ENCODE measurements at places on chromosomes 5 and 9. TPM values are rescaled to one million over a fixed set of nuclear protein-coding genes. Genes with fewer than 3 reads are reported as not detected.
A peak's percentile ranks its signal among the peaks of the same experiment; 100 is the strongest.

- DNase-seq = no peak
These were observed 25.7 kb upstream of the ENTREP1 start for GRCh38 chr9:69299315-69299714.

- no peak for DNase-seq
These were observed 11.9 kb upstream of the C1QTNF2 start for GRCh38 chr5:160382346-160382745.

DNA sequence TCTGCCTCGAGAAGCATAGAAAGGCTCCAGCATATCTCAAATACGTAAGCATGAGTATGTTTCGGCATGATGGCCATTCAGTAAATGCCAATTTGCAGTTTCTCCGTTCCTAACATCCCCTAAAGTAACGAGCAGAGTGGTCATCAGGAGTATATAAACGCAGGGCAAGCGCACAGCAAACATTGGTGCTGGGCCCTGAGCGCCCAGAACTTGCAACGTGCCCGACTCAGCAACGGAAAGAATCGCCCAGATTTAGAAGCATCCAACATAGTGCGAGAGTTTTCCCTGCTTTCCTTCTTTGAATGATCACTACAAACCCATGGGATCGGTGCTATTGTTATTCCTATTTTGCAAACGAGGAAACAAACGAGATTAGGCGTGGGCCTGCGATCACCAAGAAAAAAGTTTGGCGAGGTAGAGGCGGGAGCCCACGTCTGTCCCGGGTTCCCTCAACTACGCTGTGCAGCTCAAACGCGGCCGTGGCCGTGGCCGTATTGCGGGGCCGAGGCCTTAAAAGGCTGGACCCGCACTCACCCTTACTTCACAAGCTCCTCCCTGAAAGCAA lies 505 bp downstream of the RPS14 start:
- DNase-seq = peak; percentile 51

DNA sequence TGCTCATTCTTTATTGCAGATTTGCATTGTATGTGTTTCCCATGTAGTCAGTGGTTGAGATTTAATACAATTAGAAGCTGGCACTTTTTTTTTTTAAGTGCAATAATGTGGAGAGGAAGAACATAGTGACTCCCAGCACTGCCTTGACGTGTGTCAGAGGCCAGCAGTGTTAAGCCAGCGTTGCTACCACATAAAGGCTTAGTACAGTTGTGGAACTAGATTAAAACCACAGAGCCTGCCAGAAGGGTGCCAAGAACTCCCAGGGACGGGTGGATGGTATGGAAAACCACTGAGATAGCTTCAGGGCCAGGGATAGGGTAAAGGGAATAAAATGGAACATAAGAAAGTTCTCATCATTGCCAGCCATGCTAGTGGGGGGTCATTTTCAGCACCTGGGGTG lies 142.9 kb downstream of the TRIO start:
- DNase-seq = no peak

DNA sequence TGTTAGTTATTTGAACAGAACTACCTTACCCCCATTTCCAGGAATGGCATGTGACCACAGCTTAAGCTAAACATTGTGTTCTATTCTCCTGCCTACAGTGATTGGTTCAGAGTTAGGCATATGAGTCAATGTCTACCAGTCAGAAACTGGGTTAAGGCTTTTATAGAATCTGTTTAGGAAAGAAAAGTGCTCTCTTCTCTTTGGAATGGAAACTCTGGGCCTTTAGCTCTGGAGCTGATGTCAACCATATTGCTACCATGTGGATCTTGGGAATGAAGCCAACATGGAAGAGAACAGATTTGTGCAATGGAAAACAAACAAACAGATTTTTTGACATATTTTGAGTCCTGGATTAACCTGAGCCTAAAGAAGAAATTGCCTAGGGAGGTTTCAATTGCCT lies 488.9 kb upstream of the TNC start:
- DNase-seq = no peak

DNA sequence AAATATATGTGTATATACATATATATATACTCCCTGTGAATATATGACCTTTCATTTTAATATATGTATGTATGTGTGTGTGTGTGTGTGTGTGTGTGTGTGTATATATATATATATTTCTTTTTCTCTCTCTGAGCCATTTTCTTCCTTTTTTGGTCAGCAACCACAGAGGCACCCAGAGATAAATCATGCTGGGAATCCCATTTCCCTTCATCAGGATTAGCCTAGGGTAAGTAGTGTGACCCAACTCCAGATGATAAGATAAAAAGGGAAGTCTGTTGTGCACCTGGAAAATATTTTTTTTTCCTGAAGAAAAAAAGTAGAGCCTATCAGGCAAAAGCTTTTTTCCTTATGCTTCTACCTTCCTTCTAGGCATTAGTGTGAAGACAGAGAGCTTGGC lies 25.4 kb upstream of the SUB1 start:
- DNase-seq = no peak

DNA sequence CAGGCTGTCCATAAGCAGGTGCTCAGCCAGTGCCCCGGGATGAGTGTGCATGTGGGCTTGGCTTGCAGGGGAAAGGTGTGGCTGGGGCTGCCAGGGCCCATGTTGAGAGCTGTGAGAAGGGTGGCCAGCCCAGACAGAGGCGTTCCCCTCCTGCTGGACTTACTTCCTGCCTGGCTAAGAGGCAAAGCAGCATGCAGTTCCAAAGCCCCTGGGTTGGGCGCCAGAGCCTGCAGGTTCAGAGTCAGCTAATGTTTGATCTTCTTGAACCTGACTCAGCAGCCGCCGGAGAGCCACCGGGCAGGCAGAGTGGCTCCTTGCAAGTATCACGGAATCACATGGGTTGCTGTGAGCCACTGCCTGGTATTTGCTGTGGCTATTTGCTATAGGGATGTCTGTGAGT lies 168.4 kb upstream of the MAP1B start:
- DNase-seq = peak; percentile 30

GRCh38 chr9:123865226-123866000 lies 64.5 kb downstream of the DENND1A start:
- no peak for DNase-seq

Gene C9orf152
- total RNA-seq = 3.5 TPM

Gene SNCAIP
- total RNA-seq = not detected

Gene SHOC1
- not detected for total RNA-seq

Gene ARL14EPL
- total RNA-seq = not detected

Gene GLRA1
- total RNA-seq = not detected

Gene TAF1L
- under 0.01 TPM for total RNA-seq
